ENCODE measurements at places on chromosomes 16 and 17.

GRCh38 chr17:8072341-8072728 lies 15.2 kb downstream of the ALOX12B start:
- no peak for DNase-seq

DNA sequence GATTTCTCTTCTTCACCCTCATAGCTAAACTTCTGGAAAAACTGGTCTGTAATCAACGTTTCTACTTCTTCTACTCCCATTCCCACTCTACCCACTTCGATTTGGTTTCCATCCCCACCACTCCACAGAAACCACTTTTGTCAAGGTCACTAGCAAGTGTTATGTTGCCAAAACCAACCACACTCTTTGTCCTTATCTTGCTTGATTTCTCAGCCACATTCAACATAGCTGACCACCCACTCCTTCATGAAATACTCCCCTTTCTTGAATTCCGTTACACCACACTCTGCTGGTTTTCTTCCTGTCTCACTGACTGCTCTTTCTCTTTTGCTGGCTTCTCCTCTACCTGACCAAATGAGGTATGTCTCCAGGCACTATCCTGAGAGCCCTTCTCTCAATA lies 11.9 kb downstream of the IKZF3 start:
- DNase-seq = no peak

- DNase-seq = no peak
Observed at GRCh38 chr16:86287664-86288201, 222.6 kb upstream of the FOXF1 start.

DNA sequence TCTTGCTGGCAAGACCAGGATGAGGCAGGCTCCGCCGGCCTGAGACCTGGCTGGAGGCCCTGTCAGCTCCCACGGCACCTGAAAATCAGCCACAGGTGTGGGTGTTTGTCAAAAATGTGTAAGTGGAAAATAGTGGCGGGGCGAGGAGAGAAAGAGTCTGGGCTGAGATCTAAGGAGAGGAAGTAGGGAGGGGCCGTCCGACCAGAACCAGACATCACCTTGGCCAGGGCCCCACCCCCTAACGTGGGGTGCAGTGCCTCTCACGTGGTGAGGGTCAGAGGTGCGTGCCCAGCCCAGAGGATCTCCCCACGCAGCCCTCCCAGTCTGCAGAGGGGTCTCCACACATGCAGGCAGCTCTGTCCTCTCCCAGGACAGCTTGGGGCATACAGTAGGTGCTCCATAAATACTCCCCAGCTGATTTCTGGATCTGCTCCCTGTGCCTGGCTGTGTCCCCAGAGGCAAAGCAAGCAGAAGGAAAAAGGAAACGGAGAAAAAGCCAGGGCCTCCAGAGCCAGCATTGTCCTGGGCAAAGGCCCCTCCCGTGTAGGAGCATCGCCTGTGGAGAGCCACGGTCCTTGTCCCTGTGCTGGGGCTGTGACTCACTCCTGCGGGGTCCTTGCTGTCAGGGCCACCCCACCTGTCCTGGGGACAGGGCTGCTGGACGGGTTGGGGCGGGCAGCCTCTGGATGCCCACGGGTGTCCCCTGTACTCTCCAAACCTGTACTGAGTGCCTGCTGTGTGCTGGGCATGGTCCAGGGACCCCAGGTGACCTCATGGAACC lies 16.7 kb downstream of the ZFPM1 start:
- peak; percentile 50 for DNase-seq

GRCh38 chr17:29619251-29619650 lies 3.5 kb downstream of the CORO6 start:
- no peak for DNase-seq

GRCh38 chr16:67917852-67918236 lies 13.8 kb downstream of the CTRL start:
- DNase-seq = no peak

DNA sequence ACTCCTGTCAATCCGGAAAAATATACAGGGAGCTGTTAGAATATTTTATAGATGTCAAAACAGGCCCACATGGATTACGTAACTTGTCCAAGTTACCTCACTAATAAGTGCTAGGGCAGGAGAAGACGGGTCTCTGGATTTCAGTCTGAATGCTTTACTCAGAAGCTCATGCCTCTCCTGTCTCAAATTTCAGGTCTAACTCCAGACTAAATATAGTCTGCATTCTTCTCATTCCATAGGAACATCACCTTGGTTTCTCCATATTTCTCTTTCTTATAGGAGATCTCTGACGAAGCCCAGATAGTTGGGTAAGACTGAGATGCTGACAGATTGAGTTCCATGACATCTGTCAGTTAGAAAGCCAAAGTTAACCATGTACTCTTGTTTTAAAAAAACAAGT lies 174.2 kb downstream of the STX8 start:
- DNase-seq = no peak

DNA sequence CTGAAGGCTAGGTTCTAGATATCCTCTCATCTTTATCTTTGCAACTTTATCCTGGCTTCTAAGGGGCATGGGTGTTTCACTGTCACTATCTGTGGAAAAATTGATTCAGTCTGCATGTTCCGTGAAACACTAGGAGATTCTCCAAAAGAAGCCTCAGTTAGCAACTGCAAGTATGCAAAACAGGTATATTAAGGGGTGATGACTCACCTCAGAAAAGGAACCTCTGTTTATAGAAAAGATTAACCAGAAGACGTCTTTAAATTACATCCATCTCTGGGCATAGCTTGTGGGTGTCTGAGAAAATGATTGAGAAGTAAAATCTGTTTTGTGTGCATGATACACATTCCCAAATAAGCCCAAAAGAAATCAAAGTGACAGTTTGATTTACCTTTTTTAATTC lies 353.8 kb upstream of the HSBP1 start:
- DNase-seq = no peak

GRCh38 chr17:43591779-43592562 lies 45.8 kb upstream of the ETV4 start:
- DNase-seq = no peak

DNA sequence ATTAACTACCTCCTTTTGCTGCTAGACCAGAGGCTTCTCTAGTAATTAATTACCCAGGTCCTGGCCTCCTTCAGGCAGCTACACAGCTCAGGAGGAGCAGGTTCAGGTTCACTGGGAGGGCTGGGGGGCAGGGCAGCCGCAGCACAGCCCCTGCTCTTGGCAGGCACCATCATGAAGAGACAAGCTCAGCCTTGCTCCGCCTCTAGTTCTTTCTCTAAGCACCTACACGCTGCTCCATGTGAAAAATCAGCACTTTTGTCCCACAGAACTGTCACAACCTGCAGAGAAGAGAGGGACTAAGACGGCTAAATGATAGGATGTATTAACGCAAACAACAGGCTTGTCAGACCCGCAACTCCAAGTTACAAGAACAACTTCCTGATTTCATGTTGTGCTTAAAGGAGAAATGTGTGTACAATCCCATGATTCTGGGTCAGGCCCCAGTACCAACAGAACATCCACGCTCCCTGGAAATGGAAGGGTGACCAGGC lies 53.4 kb downstream of the GRB2 start:
- DNase-seq = no peak

- DNase-seq = no peak
Observed at GRCh38 chr17:21352221-21352980, 23.8 kb upstream of the KCNJ12 start.

DNA sequence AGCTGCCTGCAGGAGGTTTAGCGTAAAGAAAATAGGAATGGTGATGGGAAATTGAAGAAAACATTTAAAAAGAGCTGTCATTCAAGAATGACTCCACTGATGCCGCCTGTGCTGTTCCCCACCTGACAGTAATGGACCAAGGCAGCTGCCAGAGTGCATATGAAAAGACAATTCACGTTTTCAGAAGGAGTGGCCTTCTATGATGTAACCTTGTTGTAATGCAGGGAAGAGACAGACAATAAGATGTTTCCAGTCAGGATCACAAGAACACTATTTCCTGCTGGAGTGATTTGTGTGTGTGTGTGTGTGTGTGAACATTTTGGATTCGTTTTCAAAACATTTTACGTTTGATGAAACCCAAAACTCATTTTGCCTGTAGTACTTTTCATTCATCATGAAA lies 203.7 kb downstream of the LGALS9B start:
- no peak for DNase-seq

GRCh38 chr17:8552577-8553320 lies 77.8 kb downstream of the MYH10 start:
- no peak for DNase-seq

DNA sequence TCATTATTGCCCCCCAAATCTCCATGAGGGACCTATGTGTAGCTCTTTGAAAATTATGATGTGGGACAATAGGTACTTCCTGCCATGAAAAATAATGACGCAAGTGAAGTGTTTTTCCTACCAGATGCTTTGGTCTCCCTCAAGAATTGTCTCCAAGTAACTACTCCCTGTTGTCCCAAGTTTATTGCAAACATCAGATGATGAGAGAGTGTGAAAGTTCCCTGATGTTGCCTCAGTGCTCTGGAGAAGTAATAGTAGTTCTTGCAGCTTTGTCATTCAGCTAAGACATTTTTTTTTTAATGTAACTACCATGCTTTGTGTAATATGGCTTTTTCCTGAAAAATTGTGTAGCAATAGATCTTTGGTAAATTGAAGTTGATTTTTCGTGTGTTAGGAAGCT lies 20.1 kb downstream of the LPCAT2 start:
- no peak for DNase-seq

DNA sequence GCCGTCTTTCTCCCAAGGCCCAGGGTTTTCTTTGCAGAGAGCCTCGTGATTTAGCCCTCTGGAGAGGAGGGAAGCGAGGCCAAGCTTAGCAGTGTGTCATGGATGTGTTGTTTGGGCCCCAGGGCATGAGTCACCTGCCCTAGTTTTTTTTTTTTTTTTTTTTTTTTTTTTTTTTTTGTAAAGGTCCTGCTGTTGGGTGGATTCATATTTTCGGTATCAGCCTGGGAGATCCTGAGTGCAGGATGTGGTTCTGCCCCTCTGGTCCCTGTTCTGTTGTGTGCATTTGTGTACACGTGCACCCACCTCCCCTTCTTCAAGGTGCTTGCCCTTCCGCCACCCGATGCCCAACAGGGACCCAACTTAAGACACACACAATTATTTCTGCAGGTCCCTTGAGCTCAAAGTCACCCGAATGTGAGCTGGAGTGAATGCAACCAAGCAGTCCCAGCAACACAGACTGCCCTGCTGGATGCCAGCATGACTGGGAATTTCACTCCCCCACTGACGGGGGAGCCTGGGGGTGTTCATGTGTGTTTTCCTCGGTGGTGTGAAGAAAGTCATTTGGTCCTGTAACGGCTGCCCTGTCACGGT lies 265.8 kb upstream of the TNRC6C start:
- DNase-seq = no peak

GRCh38 chr17:79854080-79855060 lies 15.1 kb upstream of the CBX4 start:
- no peak for DNase-seq

- DNase-seq = no peak
Observed at GRCh38 chr17:8818654-8819330, 19.6 kb upstream of the MFSD6L start.

- DNase-seq = no peak
Observed at GRCh38 chr17:67016039-67016762, 28.2 kb upstream of the CACNG1 start.

GRCh38 chr17:56313201-56313600 lies 159.9 kb downstream of the ANKFN1 start:
- DNase-seq = no peak

GRCh38 chr17:47633996-47634395 lies 15.7 kb upstream of the KPNB1 start:
- no peak for DNase-seq

DNA sequence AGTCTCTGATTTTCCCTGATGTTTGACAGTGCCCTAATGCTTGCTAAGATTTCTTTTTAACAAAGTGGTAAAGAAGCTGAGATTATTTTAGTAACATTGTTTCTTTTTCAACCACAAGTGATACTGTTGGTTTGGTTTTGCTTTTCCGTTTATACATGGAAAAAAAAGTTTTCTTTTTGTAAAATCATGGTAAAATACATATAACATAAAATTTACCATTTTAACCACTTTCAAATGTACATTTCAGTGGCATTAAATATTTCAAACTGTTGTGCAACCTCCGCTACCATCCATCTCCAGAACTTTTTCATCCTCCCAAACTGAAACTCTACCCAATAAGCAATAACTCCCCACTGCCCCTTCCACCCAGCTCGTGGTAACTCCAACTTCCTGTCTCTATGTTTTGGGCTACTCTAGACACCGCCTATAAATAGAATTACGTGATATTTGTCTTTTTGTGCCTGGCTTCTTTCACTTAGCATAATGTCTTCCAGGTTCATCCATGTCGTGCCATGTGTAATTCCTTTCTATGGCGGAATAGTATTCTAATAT lies 4.6 kb downstream of the CIITA start:
- no peak for DNase-seq

DNA sequence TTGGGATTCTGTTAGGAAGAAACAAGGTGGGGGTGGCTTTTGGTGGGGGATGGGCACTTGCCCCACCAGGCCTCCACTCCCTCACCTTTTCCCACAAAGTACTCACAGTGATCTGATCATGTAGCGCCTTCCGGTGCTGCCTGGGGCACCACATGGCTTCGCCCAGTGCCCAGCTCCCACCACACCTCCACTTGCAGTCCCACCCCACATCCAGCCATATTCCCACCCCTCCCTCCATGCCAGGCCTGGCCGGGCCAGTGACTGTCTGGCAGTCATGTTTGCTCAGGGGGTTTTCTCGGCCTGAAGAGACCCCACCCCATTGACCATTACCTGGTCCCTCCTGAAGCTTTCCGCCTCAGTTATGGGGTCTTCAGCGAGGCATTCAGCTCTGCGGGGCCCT lies 201.5 kb downstream of the SPECC1 start:
- no peak for DNase-seq

- DNase-seq = no peak
Observed at GRCh38 chr17:28216528-28216927, 102.5 kb upstream of the TMEM97 start.

GRCh38 chr16:15961060-15961511 lies 11.7 kb downstream of the ABCC1 start:
- peak; percentile 69 for DNase-seq

DNA sequence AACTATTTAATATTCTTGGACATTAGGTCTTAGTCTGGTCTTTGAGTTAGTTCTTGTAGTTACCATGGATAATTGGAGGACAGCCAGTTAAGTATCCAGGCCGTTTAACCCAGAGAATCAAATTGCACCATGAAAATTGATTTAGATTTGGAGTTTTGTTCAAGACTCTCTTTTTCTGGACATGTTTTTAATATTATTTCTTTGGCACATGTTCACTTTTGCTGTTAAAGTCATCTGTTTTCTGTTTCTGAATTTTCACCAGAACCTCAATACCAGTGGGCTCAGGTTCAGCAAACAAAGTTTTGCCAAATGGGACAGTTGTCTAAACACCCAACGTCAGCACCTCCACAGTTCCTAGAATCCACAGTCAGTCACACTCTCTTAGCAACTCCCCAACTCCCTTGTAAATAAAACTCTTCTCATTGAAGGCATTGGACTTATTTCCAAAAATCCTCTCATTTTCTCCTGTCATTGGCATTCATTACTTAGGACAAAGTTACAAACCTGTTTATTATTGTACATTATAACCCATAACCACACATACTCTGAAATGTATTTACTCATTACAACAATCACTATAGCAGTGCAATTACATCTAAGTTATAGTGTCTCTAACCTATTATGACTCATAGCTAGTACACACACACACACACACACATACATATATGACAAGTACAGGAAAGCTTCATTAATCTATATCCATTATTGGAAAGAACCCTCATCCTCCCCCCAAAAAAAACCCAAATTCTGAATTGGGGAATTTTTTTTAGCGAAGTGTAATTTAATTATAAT lies 33.5 kb upstream of the DNAH9 start:
- no peak for DNase-seq
